ENCODE measurements at places on chromosomes 5 and 9.

DNA sequence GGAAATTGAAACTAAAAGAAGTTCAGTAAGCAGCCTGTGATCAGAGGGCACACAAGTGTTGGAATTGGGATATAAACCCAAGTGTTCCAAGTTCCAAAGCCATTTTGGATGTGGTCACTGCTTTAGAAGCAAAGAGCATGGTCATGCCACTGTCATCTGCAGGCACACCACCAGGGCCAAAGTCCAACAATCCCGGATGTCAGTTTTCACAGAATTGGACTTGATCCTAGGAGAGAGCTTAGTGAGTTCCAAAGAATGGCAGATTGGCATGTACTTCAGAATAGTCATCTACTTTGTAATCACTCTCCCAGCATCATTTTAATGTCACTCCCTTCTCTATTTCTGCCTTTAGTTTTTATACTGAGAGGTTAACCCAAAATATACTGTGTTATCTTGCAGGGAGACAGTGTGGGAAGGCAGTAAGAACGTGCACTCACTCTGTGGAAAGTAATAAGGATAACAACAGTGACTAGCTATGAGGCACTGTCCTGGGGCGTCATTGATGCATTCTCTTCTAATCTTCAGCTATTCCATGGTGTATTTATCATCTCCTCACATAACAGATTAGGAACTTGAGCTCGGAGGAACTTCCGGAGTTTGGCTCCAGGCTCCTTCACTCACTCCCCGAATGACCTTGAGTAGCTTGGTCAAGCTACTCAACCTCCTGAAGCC lies 388.0 kb downstream of the ACTL7B start:
- DNase-seq, result peak; percentile 17

DNA sequence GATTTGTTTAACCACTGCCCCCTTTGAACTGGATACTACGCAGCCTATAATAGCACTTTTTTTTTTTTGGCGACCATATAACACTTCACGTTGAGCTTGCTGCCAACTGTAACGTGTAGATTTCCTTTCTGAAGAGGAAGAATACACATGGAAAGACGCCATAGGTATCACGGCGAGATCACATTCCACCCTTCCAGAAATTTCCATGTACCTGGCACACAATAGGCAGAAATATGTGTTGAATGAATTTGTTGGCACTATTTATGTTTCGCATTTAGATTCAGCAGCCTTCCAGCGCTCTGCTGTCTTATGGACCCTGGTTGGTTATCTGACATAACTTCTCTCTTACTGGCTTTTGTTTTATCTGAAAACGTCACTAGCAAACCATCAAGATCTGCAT lies 250.3 kb downstream of the SLIT3 start:
- no peak for DNase-seq

GRCh38 chr9:100352201-100352726 lies 478 bp downstream of the TEX10 start:
- peak; percentile 31 for DNase-seq

DNA sequence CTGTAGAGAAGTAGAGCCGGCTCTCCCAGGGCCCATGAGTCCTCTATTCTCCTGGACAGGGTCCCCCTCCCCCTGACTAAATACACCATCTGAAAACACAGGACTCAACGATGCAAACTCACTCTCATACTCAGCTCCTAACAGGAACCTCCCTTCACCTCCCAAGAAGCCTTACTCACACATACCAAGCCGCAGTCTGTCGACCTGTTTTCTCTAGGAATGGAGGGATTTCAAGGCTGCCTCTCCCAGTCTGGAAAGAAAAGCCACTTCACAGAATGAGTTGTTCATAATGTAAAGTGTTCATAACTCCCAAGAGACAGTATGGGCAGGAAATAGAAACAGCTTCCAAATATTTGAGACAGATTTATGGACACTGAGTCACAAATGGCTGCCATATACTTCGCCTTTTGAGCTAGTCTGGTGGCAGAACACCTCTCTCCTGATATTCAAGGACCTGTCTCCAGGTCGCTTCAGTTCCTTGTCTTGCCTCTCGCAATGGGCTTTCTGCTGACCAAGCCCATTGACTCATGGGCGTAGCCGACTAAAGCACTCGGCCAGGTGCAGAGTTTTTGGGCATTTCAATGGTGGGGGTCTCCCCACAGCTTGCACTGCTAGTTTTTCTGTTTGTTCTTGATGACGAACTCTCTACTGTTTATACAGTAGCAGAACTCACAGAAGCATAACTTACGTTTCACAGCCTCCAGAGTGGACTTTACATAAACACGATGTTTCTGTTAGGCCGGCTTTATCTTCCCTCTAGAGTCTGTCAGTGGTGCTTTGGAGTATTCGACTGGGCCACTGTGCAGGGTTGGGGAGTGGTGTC lies 25.0 kb upstream of the IL17B start:
- peak; percentile 100 for DNase-seq

- no peak for DNase-seq
These were observed 3.6 kb downstream of the HNRNPAB start for GRCh38 chr5:178207917-178208280.

- DNase-seq, result no peak
These were observed 260.7 kb upstream of the DMRT1 start for GRCh38 chr9:580652-581342.

DNA sequence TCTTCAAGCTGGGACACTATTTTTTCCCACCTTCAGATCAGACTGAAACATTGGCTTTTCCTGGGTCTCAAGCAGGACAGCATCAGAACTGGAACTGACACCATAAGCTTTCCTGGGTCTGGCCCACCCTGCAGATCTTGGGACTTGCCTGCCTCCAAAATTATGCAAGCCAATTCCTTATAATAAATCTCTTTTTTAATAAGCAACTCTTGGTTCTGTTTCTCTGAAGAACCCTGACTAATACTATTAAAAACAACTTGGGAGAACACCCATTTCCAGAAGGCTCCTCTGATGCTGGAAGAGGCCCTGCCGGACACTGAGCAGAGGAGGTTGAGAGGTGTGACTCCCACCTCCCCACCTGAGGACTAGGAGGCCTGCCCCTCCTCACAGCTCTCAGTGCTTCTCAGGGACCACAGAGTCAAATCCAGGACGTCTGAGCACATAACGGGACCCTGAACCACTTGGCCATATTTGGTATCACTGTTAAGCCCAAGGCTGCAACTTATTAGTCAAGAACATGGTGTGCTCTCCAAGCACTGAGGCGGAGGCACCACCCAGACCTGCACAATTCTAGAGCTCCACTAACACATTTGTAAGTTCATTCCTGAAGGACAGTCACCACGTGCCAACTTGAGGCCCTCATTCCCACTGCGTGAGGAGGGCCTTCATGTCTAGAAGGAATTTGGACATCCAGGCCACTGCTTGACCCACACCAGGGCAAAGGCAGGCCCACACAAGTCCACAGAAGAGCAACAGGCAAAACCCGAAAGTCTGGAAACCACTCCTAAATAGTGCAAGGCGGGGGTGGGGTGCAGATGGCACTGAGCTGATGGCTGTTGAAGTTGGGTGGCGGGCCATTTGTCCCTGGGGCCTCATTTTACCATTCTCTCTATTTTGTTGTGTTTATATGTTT lies 9.5 kb downstream of the SHC3 start:
- DNase-seq, result no peak

DNA sequence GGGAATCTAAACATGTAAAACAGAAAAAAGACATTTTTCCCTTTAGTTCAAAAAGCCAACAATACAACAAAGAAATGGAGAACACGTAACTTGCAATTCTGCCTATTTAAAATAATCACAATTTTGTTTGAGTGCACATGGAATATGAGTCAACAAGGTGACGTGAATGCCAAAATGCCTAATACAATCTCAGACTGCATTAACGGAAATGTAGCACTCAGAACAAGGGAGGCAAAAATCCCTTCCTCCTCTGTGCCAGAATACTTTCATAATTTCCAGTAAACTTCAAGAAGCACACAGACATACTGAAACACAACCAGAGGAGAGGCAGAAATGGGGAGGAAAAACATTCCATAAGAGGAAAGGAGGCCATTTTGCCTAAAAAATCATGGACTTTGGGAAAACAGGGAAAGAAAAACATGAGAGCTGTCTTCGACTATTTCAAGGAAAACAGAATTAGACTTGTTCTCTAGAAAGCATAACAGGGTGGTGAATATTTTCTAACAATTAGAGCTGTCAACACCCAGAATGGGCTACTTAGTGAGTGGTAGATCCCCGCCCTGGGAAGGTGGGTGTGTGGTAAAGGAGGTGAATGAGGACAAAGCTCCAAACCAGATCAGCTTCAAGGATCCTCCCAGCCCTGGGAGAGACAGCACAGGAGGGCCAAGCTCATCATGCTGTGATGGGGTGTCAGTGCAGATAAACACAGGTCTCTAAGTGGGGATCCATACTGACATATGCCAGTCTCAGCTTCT lies 48.2 kb downstream of the ABCA1 start:
- DNase-seq, result peak; percentile 51

- no peak for DNase-seq
These were observed 1.3 kb upstream of the DMRT2 start for GRCh38 chr9:1048811-1049210.

DNA sequence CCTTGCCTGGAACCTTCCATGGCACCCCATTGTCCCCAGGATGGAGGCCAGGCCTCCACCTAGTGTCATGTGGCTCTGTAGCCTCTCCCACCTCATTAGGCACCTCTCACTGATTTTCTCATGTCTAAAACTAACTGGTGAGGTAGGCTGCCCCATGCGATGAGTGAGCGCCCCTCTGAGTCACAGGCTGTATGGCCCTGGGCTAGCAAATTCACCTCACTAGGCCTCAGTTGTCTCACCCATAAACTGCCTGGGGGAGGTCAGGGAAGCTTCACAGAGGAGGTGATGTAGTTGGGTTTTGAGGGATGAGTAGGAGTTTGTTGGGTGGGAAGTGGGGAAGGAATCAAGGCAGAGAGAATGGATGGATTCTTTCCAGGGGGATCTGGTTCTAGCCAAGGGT lies 8.8 kb downstream of the RXRA start:
- peak; percentile 54 for DNase-seq

DNA sequence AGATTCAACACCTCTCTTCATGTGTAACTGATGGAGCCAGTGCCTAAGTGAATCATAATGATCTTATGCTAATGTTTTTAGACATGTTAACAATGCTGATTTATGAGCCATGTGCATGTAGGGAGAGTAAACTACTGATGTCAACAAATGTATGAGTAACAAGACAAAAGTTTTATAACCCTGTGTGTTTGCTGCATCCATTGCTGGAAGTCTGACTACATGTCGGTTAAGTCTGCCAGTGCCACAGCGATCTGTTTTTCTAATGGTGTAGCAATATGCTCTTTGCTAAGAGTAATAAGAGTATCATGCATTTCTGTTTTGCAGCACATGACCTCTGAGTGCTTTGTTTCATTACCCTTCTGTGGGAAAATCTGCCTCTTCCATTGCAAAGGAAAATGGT lies 26.4 kb upstream of the TMOD1 start:
- peak; percentile 14 for DNase-seq

DNA sequence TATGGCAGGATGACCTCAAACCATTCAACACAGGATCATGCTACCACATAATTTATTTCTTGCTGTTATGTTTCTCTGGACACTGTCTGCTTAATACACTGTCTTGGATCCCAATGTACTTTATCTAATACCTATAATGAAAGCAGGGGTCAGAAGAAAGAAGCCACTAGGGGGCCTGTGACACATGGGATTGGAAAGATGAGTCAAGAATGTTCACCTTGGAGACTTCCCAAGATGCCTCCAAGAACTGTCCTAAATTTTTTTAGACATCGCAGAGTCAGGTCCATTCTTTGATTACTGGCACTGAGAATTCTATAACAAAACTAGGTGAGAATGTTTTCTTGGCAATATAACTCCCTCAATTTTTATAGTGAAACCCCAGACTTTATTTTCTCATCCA lies 305.8 kb upstream of the SMARCA2 start:
- DNase-seq, result peak; percentile 9

GRCh38 chr5:58394339-58394738 lies 65.5 kb downstream of the PLK2 start:
- DNase-seq, result no peak

GRCh38 chr5:28296254-28297013 lies 1258.0 kb upstream of the CDH9 start:
- DNase-seq, result no peak

GRCh38 chr9:136471802-136472487 lies 10.9 kb downstream of the SEC16A start:
- no peak for DNase-seq

- no peak for DNase-seq
These were observed 29.2 kb upstream of the CEP120 start for GRCh38 chr5:123452401-123452800.

DNA sequence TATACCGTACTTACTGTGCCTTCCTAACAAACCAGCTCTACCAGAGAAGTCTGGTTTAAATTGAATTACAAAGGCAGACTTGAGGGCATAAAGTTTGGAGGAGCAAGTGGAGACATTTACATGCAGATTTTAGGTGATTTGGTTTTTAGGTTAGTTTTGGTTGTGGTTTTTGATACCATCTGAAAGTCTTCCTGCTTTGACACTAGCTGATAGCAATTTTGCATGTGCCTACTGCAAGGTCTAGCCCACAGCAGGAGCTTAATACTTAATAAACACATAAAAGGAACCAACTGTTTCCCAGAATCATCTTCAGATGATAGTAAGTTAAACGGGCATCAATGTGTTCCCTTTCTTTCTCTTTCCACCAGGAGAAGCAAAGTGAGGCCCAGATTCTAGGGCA lies 3.4 kb upstream of the ESM1 start:
- DNase-seq, result no peak

DNA sequence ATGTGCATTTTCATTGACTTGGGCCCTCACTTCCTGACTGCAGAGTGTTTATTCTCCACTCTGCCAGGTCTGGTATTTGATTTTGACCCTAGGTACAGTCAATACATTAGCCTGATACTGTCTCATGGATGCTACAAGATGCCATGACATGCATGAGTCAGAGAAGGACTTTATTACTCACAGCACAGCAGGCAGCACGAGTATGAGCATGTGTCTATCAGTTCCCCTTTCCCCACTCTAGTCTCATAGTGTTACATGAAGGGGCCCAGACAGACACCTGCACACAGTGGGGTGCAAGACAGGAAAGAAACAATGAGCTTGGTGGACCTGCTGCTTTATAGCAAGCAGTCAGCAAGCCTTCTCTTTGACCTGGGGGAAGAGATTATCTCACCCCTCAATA lies 19.6 kb downstream of the ITGA2 start:
- DNase-seq, result peak; percentile 75

DNA sequence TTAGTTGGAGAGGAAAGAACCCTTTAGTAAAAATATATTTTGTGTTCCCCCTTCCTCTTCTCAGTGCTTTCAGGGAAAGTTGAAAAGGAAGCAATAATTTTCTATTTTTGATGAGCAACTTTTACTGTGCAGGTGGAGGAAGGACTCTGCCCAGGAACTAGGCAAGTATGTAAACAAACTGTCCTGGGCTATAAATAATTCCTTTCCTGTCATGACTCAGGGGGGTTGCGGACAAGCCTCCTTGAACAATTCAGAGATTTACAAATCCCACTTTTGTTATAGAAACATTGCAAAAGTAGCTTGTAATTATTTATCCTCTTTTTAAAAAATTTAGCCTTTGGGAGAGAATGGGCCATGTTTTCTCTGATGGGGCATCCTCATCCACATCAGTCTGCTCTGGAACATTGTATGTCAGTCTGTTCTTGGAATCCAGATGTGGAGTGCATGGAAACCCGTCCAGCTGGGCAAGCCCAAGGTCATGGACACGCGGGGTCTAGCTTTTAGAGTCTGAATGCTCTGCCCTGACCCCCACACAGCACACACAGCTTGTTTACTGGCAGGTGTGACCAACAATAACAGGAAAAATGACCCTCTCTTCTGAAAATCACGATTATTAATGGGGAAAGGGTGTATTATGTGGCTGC lies 127.6 kb downstream of the GADD45G start:
- peak; percentile 29 for DNase-seq

GRCh38 chr5:1853531-1853930 lies 29.2 kb downstream of the IRX4 start:
- no peak for DNase-seq
